ENCODE measurements at places on chromosomes 2 and 18.

DNA sequence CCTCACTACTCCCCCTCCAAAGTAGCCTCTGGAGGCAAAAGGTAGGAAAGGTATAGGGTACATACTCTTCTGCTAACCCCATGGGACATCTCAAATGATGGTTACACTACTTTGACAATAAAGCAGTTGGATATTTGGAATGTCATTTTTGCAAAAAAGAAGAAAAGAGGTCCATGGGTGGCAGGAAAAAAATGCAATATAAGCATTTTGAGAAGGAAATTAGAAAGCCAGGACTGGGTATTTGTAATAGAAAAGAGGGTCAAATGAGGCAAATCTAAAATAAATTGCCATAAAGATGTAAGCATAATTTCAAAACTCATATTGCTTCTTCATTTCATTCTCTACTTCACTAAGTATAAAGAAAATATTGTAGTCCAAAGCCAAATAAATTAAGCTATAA lies 280.2 kb downstream of the NOL4 start:
- no peak for DNase-seq

DNA sequence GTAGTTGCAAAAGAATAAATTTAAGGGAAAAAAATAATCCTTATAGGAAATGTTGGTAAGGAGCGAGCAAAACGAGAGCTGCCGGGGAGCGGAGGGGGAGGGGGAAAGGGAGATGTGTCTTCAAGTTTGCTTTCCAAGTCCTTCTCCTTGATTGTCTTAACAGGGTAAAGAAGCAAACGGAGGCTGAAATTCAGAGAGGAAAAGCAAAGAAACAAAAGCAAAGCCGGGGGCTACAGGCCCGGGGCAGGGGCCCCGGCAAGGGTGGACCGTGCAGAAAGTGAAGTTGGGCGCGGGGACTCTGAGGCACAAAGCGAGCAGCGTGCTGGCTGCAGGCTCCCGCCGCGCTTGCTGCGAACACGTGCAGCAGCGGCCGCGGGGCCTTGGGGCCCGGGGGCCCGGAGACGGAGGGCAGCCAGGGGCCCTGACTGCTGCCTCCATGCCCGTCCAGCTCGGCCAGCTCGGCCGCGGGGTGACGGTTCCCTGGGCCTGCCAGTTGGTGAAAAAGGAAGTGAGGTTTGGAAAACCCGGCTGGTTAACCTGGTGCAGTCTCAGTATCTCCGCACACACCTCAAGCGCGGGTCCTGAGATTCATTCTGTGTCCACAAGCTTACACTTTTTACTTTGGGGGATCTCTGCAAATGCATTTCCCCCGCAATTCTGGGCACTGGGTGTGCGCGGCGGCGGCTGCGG lies 4.1 kb downstream of the BCL11A start:
- no peak for DNase-seq

- no peak for DNase-seq
These were observed 91.3 kb downstream of the NBEAL1 start for GRCh38 chr2:203105996-203106395.

DNA sequence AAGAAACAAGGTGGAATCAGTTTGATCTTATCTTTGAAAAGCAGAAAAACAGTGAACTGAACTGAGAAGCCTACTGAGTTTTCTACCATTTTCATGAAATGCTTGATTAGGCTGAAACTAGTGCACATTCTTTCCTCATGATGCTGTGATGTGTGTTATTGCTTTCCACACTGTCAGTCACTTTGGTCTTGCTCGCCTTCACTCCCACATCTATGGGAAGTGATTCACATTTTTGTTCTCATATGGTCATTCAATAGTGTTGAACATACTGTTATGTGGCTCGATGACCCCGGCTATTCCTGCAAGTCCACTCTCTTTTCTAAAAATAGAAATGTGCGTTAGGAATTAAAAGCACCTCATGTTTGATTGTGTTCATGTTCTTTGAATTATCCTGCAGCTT lies 129.7 kb downstream of the TGIF1 start:
- DNase-seq: no peak

DNA sequence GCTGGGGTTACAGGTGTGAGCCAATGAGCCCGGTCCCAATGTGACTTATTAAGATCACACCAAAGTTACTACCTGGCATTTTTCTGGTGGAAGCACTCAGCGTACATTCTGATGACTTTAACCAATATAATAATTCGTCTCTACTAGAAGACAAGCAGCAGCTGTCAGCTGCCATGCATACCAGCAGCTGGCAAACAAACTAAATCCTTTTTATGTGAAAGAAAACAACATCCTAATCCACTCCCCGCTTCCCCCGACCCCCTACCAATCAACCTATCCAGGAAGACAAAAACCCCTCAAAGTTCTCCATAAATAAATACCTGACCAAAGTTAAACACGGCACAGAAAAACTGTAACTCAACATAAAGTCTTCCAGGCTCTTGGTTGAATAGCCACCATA lies 42.1 kb downstream of the GPR155 start:
- no peak for DNase-seq

- no peak for DNase-seq
These were observed 1.9 kb upstream of the NABP1 start for GRCh38 chr2:191675807-191676721.

DNA sequence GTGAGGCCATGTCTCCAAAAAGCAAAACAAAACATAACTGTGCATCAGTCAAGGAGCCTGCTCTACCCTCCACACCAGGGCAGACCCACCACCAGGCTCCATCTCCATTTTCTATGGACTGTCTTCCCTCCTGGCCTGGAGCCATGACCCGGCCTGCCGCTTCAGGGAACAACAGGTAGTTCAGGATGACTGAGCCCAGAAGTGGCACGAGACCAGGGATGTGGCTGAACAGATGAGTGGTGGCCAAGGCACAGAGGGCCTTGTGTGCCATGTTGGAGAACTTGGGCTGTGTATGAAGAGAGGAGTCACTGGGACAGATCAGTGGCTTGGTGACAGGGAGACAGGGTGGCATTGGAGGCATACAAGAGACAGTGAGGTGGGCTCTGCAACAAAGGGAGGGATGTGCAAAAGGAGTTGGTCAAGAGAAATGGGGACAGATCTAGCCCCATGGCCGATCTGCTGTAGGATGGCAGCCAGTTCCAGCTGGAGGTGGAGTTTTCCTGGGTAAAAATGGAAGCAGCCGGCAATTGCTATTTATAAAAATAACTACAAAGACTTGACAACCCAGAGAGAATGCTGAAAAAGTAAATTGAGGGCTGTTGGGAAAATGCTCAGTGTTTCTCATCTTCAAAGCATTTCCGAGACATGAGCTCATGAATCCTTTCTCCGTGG lies 35.0 kb downstream of the TMEM177 start:
- no peak for DNase-seq

- peak; percentile 7 for DNase-seq
These were observed 413.7 kb upstream of the FAM98A start for GRCh38 chr2:34012715-34013302.

DNA sequence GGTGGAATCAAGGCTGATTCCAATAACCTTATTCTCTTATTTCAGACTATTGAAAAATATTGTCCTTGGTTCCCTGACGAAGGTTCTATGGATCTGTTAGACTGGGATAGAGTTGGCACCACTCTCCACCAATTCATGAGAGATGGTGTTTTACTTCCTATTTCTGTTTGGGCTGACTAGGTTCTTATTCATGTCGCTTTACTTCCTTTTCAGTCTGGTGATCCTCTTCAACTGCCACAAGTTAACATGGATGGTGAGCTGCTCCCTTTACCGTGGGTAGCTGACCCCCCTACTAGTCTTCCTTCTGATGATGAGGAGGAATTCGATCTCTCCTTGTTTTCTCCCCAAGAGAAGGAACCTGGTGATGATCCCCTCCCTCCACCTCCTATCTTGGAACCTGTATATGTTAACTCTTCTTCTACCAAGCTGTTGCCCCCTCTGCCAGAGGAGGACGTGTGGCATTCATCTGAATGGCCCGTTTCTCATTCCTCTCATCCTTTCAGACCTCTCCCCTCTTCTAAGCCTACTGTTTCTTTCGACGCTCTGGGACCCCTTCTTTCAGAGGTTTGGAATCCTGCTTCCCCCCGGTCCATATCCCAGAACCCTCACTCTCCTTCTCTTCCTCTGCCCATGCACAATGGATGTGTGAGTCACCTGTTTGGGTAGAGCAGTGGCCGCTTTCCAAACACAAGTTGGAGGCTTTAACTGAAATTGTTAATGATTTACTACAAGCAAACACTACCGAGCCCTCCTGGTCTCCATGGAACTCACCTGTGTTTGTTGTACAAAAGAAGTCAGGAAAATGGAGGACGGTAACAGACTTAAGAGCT lies 13.5 kb upstream of the CNOT11 start:
- DNase-seq: no peak

- DNase-seq: no peak
These were observed 18.7 kb downstream of the SP140 start for GRCh38 chr2:230244211-230244610.

DNA sequence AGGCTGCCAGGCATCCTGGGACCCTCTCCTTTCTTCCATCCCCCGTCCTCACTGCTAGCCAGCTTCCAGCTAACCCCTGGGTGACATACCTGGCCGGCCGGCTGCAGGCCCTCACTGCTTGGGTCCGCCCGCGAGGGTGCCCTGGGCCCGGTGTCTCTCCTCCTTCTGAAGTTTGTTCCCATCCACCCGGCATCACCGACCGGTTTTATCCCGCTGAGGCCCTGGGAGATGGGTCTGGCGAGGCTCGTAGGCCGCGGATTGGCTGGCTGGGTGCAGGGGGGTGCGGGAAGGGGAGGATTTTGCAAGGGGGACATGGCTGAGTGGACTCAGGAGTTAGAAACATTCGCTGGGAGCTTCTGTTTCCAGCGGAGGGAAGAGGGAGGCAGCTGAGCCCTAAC lies at the start of gene PAX8:
Gene PAX8 (minus strand): TSS at position 180 of the 398 bp plus-strand sequence. CDS start 527 bp downstream, outside the sequence.
- DNase-seq: no peak

DNA sequence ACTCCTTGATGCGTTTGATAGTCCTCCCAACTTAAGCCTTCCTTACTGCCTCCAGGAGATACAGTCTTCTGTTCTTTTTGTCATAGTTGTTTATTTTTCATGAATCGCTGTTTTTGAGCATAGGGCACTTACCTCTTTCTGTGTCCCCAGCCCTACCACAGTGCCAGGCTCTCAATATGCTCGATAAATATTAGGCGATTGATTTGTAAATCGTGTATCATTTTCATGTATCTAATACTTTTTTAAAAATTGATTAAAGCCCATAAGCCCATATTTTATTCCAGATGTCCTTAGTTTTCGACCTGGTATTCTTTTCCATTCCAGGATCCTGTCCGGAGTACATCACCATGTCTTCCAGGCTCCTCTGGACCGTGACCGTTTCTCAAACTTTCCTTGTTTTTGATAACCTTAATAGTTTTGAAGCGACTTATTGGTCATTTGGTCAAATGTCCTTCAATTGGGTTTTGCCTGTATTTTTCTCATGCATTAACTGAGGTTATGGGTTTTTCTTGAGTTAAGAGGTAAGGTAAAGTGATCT lies 444 bp upstream of the MMADHC start:
- DNase-seq: no peak

DNA sequence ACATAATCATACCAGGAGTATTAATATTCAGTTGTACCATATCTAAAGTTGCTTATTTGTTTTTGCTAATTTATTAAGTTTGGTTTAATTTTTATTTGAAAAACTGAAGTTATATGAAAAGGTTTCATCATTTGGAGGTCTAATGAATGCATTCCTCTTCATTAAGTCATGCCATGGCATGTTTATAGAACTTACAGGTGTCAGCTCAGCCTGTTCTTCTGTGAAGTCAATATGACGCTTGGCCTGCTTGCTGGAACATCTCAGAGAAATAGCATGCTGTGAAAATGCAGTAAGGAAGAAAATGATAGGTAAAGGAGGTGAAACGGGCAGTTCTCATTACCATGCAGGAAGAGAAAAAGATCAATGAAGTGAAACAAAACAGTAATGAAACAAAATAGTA lies 58.2 kb downstream of the RAPH1 start:
- no peak for DNase-seq

DNA sequence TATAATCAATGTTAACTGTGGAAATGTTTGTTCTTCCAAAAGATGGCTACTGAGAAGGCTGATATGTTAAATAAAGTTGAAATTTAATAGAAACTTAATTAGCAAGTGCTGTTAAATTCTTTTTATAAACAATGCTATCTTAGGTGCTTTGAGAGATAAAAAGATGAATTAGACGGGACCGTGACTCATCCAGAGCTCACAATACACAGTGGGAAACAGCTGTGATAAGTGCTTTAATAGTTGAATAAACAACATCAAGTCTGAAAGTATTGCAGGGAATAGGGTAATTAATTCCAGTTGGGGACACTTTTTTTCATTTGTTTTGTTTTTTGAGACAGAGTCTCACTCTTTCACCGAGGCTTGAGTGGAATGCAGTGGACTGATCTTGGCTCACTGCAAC lies 85.5 kb upstream of the DTNA start:
- no peak for DNase-seq

- no peak for DNase-seq
These were observed 132.4 kb downstream of the ZAP70 start for GRCh38 chr2:97845818-97846217.

- no peak for DNase-seq
These were observed 20.0 kb downstream of the TMEM247 start for GRCh38 chr2:46499392-46499785.

GRCh38 chr2:80364524-80365212 lies 60.1 kb upstream of the LRRTM1 start:
- DNase-seq: no peak

- DNase-seq: no peak
These were observed 3.5 kb upstream of the FHOD3 start for GRCh38 chr18:36294031-36294430.

DNA sequence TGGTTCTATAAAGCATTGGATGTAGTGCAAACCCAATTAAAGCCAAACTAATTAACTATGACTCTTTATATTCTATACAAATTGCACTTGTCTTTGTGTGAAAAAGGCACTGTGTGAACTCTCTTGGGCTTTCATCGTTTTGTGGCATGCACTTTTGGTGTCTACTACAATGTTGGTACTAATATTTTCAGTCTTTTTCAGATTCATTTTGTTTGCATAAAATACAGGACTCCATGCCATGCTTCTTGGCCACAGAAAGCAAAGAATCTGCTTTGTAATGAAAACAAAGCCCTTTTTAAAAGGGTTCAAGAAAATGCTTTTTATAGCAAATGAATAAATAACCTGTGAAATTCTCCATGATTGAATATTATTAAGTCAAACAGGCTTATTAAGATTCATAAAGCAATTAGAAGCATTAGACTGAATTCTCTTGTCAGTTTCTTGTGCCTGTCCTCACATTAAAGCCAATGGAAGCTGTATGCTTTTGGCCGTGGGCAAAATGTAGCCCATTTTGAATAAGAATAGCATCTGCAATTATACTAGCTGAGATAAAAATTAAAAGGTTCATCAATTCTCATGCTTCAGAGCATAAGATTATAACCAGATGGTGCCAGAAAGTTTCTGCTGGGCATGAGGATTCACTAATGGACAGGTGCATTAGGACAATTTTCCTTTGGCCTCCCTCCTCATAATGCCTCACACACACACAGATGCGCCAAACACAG lies 1665.2 kb downstream of the SUCLG1 start:
- DNase-seq: no peak
